Urinary bladder (tissue), 4 donors: ENCODE measurements at places on chromosomes 16 and 17. TPM values are rescaled to one million over a fixed set of nuclear protein-coding genes. Genes with fewer than 3 reads are reported as not detected.

Gene GHDC
- 32.0 TPM for polyA plus RNA-seq

DNA sequence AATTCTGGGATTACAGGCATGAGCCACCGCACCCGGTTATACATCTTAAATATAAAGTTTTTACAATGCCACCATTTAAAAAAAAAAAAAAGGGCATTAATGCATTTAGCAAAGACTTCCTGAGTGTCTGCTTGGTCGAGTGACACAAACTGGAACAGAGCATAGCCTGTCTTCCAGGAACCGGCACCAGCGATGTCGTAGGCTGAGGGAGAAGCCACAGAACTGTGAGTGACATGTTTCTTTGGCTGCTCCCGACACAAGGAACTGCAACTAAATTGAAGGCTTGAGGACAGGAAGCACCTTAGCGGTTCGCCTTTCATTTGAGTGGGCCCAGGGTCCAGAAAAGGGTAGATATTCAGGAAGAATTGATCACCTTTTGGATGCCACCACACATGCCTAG lies 717.8 kb downstream of the MAF start:
- DNase-seq: no peak

DNA sequence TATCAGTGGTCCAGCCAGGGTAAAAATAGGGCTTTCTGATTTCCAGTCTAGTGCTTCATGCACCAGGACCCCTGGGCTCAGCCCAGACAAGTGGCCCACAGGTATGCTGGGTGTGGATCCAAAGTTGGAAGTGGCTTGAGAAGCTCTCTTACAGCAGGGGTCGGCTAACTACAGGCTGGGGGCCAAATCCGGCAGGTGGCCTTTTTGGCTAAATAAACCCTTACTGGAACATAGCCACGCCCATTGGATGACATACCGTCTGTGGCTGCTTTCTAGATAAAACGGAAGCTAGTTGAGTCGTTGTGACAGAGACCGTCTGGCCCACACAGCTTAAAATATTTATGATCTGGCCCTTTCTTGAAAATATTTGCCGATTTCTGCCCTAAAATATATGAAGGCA lies 119.0 kb upstream of the CDC42EP4 start:
- no peak for DNase-seq

DNA sequence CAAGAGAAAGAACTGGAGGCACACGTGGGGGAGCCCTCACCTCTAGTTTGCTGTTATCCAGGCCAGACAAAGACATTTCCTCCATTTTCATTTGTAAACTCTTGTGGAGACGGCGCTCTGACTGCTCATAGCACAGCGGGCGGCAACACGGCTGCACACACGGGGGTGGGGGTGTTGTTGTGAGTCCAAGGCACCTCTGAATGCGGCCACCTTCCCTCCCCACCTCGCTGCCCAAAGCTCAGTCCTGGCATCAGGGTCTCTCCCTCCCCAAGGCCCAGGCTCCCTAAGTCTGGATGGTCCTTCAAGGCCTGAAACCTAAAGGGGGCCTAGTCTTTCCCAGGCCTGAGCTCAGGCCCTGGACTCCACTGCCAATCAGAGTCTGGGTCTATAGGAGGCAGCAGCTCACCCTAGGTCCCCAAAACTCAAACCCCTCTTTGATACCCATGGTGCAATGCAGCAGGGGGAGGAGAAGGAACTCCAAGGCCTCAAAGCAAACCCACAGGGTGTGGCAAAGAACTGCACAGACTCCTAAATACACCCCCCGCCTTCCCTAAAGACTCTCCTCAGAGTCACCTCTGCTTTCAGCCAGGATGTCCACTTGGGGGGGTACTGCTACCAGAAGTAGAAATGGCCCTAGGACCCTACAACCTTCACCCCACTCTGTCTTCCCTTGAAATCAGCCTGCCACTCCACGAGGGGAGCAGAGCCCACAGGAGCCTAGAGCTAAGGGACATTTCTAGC lies 1.5 kb downstream of the ATXN7L3 start:
- DNase-seq: no peak
